Activated T-helper 2 cell treated with anti-CD3 and anti-CD28 coated beads, Interferon-gamma antibody, Interleukin-2, Interleukin-4, amounts not matched to agents 10 μg/mL and 5 μg/mL and 100 μg/mL, durations not matched to agents 14 hours and 24 hours and 36 hours (primary cell): ENCODE measurements at places on chromosomes 16 and 17. TPM values are rescaled to one million over a fixed set of nuclear protein-coding genes. Genes with fewer than 3 reads are reported as not detected.

GRCh38 chr17:63365366-63366240 lies 80.5 kb downstream of the CYB561 start:
- peaks cover 2% of the 10 kb centered on the region for H3K27me3 ChIP-seq
- no peaks in the 10 kb centered on the region for H3K4me1 ChIP-seq
- no peak for DNase-seq
- H3K4me3 ChIP-seq: no peak overlapping the region
- no peak overlapping the region for H3K27ac ChIP-seq

The PLD6 gene
- total RNA-seq: 8.5 and 9.1 TPM in 2 replicates

DNA sequence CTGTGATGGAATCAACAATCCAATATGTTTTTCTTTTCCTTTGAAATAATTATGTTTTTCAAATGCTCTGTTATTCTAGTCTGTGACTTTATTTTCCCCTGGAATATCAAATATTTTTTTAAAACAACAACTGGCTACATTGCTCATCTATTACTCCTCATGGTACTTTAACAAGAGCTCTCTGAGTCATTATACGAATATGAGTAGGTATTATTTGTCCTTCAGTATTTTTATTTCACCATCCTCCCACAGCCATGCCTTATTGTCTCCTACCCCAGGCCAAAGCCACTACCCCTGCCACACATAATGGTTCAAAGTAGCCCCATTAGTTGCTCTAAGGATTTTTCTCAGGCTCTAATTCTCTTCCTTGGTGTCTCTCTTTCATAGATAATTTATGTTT lies 1572.3 kb downstream of the CDH8 start:
- H3K4me1 ChIP-seq: no peaks in the 10 kb centered on the region
- no peak overlapping the region for H3K27ac ChIP-seq
- no peak for DNase-seq
- H3K36me3 ChIP-seq: no peaks in the 10 kb centered on the region

GRCh38 chr17:74159226-74159840 lies 44.1 kb upstream of the RPL38 start:
- no peak overlapping the region for H3K4me3 ChIP-seq
- H3K27ac ChIP-seq: no peak overlapping the region
- H3K4me1 ChIP-seq: no peaks in the 10 kb centered on the region
- H3K36me3 ChIP-seq: no peaks in the 10 kb centered on the region
- no peaks in the 10 kb centered on the region for H3K27me3 ChIP-seq

The TMEM98 gene
- total RNA-seq: 18.8 and 19.3 TPM in 2 replicates

DNA sequence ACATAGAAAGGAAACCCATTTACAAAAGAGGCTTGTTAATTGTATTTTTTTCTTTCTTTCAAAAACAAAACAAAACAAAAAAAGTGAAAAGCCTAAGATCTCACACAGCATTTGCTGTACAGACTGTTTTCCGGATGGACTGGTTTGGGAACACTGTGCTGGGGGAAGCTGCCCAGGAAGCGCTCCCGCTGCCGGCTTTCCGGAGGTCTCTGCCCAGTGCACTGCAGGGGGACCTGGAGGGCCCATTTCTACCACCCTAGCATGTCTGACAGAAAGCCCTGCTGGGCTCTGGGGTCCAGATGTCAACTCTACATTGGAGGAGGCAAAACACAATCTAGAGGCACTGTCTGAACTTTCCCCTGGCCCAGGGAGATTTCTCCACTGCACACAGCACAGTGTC lies 26.3 kb upstream of the CLEC18B start:
- H3K4me3 ChIP-seq: no peak overlapping the region
- H3K27ac ChIP-seq: no peak overlapping the region
- H3K27me3 ChIP-seq: no peaks in the 10 kb centered on the region
- H3K36me3 ChIP-seq: peaks cover 37% of the 10 kb centered on the region
- DNase-seq: no peak

DNA sequence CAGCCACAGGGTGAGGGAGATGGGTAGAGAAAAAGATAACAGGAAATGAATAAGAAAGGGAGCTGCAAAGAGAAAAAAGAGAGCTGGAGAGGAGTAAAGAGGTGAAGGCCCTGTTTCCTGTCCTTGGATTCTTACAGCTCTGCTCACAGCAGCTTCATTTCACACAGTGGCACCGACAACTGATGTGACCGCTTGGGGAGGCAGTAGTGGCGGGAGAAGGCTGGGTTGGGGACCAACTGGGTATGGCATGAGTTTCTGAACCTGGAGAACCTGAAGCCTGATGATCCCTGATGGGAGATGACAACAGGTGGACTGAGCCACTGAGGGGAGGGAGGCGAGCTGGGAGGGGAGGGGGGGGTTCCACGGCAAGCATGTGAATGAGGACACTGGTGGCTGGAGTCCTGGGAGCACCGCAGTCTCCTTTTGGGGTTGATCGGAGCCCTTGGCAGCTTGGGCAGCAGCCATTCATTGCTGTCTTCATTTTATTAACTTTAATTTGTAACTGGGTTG lies 34.3 kb upstream of the TOB1 start:
- H3K4me1 ChIP-seq: peaks cover 19% of the 10 kb centered on the region
- no peak overlapping the region for H3K27ac ChIP-seq

The CD300LF gene
- not detected in 2 replicates for total RNA-seq

GRCh38 chr16:50411034-50411433 lies 42.2 kb upstream of the BRD7 start:
- peaks cover 20% of the 10 kb centered on the region for H3K27me3 ChIP-seq
- no peaks in the 10 kb centered on the region for H3K36me3 ChIP-seq
- H3K27ac ChIP-seq: no peak overlapping the region
- no peak overlapping the region for H3K4me3 ChIP-seq

DNA sequence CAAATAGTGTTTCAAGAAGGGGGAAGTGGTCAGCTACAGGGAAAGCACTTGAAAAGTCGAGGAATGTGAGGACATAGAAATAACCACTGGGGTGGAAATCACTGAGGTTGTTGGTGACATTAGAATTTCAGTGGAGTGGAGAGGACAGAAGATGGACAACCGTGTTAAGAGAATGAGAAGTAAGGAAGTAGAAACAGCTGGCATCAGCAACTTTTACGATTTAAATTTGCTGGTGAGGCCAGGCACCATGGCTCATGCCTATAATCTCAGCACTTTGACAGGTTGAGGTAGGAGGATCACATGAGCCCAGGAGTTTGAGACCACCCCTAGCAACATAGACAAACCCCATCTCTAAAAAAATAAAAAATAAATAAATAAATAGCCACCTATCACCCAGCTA lies 83.2 kb upstream of the PSMD7 start:
- no peaks in the 10 kb centered on the region for H3K27me3 ChIP-seq
- H3K4me3 ChIP-seq: no peak overlapping the region
- H3K36me3 ChIP-seq: no peaks in the 10 kb centered on the region
- DNase-seq: no peak

DNA sequence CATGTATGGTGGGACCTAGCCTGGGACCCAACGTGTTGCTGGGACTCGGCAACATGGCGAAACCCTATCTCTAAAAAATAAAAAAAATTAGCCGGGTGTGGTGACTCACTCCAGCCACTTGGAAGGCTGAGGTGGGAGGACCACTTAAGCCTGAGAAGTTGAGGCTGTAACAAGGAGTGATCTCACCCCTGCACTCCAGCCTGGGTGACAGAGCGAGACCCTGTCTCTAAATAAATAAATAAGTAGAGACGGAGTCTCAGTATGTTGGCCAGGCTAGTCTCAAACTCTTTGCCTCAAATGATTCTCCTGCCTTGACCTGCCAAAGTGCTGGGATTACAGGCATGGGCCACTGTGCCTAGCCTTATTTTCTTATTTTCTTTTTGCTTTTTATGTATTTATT lies 10.1 kb upstream of the CNP start:
- no peaks in the 10 kb centered on the region for H3K4me1 ChIP-seq
- H3K27ac ChIP-seq: no peak overlapping the region
- H3K36me3 ChIP-seq: no peaks in the 10 kb centered on the region
- H3K4me3 ChIP-seq: no peak overlapping the region
- no peak for DNase-seq
- no peaks in the 10 kb centered on the region for H3K27me3 ChIP-seq

The ZNF276 gene
- 34.4 and 35.5 TPM in 2 replicates for total RNA-seq

DNA sequence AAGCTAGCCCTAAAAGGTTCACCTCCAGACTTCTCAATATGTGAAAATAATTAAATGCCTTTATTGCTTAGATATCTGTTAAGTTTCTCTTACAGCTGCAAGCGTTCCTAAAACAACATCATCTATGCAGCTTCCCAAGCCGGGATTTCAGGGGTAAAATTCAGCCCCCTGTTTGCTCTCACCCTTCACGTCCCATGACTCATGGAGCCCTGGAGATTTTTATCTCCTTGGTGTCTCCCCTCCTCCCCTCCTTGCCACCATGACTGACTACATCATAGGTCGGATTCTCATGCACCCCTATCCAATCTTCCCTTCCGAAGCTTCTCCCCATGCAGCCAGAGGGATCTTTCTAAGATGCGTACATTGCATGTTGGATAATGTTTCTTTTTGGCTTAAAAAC lies 21.0 kb upstream of the CACNG4 start:
- H3K27me3 ChIP-seq: peaks cover 47% of the 10 kb centered on the region
- no peak overlapping the region for H3K27ac ChIP-seq
- DNase-seq: no peak
- no peak overlapping the region for H3K4me3 ChIP-seq

DNA sequence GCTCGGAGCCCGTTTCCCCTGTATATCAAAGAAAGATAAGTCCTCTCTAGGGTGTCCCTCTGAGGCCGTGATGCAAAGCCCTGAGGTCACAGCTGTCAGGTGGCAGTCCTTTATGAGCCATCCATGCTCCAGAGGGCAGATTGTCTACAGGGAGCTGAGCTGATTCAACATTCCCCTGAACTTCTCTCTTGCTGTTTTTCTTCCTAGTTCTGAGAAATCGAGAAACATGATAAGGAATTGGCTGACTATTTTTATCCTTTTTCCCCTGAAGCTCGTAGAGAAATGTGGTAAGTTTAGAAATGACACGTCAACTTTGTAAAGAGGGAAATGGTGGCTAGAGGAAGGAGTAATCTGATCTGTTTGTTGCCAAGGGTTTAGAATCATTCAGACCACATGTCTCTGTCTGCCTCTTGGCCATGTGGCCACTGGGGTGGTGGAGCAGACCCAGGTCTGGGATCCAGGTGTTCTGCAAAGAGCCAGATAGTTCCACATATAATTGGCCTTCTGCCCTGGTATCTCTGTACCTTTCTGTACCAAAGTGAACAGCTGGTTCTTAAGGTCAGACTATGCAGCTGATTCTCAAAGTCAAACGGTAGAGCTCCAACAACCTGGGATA lies 3.5 kb downstream of the CTNS start:
- peak overlapping the region; percentile 71 for H3K4me3 ChIP-seq
- H3K4me1 ChIP-seq: peaks cover 59% of the 10 kb centered on the region
- H3K36me3 ChIP-seq: peaks cover 68% of the 10 kb centered on the region
- DNase-seq: peak; percentile 32
- H3K27me3 ChIP-seq: no peaks in the 10 kb centered on the region
- peak overlapping the region; percentile 97 for H3K27ac ChIP-seq

The SDR42E1 gene
- total RNA-seq: 3.9 and 4.2 TPM in 2 replicates

GRCh38 chr17:43019418-43019817 lies 2.8 kb downstream of the VAT1 start:
- peaks cover 2% of the 10 kb centered on the region for H3K27me3 ChIP-seq
- peaks cover 21% of the 10 kb centered on the region for H3K4me1 ChIP-seq
- H3K36me3 ChIP-seq: peaks cover 10% of the 10 kb centered on the region
- H3K4me3 ChIP-seq: peak overlapping the region; percentile 52
- DNase-seq: no peak

DNA sequence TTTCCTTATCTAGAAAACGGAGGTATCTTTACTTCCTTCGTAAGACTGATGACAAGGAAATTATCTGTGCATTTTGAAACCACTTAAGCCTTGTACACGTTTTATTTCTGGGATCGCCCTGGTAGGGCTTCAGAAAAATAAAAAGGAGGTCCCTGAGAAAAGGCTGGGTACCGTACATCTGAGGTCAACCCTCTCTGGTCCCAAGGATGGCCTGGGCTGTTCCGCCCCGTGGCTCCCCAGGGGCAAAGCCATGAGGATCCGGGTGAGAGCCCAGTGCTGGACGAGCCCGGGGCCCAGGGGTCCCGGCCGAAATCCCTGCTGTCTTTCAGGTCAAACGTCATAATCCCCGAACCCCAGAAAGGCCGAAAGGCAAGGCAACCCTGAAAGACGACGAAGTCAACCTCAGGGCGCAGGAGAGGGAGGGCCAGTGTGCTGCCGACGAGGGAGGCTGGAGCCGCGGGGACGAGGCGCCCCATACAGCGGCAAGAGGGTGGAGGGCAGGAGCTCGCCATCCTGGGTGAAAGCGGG lies 656 bp upstream of the FUS start:
- peak overlapping the region; percentile 95 for H3K27ac ChIP-seq
- peaks cover 37% of the 10 kb centered on the region for H3K36me3 ChIP-seq
- no peak for DNase-seq
- no peaks in the 10 kb centered on the region for H3K27me3 ChIP-seq
- peak overlapping the region; percentile 98 for H3K4me3 ChIP-seq
- H3K4me1 ChIP-seq: peaks cover 35% of the 10 kb centered on the region

The ZNF624 gene
- total RNA-seq: 2.8 and 4.9 TPM in 2 replicates

DNA sequence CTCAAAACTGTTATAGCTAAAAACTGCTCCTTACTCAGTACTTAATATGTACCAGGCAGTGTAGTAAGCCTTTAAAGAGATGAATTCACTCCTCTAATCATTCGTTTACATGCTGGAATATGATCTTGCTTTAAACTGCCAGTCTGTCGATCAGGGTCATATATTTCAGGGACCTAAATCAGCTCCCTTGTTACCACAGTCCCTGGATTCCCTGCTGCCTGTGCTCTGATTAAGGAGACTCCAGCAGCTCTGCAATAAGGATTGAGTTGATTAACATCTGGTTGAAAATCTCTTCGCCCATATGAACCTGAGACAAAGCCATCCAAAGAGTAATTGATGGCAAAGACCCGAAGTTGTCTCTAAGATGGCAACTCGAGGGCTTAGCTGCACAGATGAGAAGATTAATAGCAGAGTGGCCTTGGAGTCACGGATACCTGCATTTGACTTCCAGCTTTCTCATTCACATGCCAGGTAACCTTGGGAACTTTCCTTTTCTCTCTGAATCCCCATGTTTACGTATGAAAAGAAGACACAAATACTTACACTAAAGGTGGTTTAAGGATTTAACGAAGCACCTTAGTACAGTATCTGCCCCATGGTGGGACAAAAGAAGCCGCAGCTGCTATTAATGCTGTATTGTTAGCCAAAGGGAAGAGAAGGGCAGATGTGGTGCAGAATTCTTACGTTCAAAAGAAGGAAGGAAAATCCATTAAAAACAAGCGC lies 68.2 kb downstream of the VAT1L start:
- peaks cover 2% of the 10 kb centered on the region for H3K4me1 ChIP-seq
- no peak for DNase-seq
- H3K27me3 ChIP-seq: no peaks in the 10 kb centered on the region
- no peaks in the 10 kb centered on the region for H3K36me3 ChIP-seq

GRCh38 chr17:45828171-45828570 lies 16.5 kb upstream of the SPPL2C start:
- H3K4me1 ChIP-seq: no peaks in the 10 kb centered on the region
- no peak overlapping the region for H3K4me3 ChIP-seq
- H3K27me3 ChIP-seq: no peaks in the 10 kb centered on the region
- DNase-seq: no peak
- H3K27ac ChIP-seq: no peak overlapping the region
- H3K36me3 ChIP-seq: no peaks in the 10 kb centered on the region
